ENCODE measurements at places on chromosomes 4 and X.
A peak's percentile ranks its signal among the peaks of the same experiment; 100 is the strongest.

DNA sequence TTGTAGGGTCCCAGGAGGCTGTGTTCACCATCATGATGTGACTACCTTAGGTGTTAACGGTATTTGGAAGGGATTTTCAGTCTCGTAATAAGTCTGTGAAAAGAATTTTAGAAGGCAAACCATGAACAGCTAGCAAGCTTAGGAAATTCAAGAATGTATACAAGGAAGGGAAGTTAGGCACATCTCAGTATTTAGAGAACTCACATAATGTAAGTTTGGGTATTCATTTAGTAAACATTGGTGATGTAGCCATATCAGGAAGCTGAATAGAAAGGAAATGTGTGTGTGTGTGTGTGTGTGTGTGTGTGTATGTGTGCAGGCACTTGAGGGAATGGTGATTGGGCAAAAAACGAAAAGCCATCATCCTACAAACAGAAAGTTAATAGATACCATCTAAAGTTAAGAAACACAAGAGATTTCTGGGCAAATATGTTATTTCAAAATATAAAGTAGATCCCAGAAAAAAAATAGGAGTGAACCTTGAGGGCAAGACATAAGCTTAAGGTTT lies 34.7 kb upstream of the PRKX start:
- DNase-seq, result no peak

DNA sequence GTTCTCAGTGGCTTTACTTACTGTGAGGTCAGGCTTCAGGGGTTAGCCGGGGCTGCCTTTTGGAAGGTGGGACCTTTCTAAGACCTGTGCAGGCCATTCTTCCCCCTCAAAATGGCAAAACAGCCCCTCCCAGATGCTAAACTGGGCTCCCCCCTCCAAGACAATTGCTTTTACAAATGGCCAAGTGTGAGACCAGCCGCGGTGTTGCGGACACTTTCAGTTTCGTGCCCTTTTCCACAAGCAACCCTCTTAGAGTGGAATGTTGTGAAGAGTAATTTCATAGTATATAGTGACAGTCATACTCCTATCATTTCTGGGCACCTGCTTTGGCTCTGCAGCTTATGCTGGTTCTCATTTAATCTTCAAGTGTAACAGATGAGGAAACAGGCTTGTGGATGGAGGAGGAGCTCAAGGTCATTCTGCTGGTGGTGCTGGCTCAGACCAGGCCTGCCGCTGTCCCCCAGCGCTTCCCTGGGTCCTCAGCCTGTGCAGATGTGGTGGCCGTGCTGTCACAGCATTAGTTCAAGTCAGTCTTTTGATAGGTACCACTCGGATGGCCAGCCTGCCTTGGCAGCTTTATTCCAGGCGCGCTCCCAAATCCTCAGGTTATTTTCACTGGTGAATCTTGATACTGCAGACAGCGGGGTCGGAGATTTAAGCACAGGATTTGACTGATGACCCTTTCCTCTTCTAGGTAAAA lies 55.0 kb upstream of the TADA2B start:
- no peak for DNase-seq

DNA sequence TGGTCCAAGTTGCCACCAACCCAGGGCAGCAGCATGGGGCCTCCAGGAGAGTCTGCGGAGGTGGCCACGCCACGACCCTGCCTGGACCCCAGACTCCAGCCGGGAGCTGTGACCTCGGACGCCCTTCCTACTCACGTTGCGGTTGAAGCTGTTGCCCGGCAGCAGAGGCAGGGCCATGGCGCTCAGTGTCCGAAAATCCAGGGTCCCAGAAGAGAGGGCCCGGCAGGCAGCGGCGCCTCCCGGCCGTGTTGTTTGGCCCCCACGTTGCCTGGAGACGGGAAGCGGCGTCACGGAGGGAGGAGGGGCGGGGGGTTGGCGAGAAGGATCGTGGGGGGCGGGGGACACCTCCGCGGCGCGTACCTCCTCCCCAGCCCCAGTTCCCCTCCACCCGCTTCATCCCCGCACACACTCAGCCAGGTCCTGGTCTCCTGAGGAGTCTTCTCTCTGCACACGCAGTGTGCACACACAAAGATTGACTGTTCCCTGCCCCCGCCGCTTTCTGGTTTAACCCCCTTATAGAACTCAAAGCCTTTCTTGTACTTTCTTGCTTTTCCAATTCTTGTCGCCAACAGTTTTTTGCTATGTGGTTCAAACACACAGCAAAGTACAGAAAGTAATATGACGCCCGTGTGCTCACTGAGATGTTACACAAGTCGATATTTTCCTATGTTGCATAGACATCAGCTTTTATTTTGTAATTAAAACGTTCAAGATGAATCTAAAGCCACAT lies at the start of gene EFHC2:
Gene EFHC2, minus strand, starts transcription at position 261 of the 730 bp plus-strand sequence. Its CDS starts 84 bp downstream, at position 177.
- peak; percentile 7 for DNase-seq

- DNase-seq, result no peak
Observed at GRCh38 chr4:87934157-87934704, 41.3 kb upstream of the SPP1 start.

- no peak for DNase-seq
Observed at GRCh38 chr4:54004463-54004862, 59.9 kb downstream of the CHIC2 start.

- DNase-seq, result no peak
Observed at GRCh38 chrX:85244450-85245211, 840 bp downstream of the ZNF711 start.

DNA sequence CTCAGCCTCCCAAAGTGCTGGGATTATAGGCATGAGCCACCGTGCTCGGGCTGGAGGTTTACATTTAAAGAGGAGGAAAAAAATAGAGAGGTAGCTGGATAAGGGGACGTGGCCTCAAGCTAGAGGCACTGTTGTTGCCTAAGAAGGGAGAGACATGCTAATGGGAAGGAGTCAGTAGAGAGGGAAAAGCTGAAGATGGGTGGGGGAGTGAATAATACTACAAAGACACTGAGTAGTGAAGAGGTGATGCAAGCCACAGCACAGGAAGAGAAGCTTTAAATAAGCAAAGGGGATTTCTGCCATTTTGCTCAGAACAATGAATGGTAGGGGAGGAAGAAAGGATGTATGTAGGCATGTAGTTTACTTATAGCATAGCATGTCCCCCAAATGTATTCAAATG lies 11.5 kb upstream of the AP1S2 start:
- no peak for DNase-seq

DNA sequence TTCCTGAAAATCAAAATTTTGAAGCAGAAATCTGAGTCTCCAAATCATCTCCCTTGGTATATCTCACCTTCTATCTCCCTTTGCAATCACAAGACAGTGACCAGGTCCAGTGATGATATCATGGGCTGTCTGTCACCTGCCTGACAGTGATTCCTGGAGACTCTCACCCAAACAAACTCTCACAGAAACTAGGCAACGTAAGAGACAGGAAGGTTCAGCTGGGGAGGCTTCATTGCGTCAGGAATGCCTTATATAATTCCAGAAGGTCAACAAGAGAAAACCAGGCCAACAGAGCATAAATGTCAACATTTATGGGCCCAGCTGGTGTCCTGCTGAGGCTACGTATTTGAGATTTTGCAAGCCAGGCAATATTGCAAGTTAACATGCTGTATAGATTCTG lies 412.7 kb downstream of the KCNIP4 start:
- DNase-seq, result no peak

- DNase-seq, result no peak
Observed at GRCh38 chrX:30573125-30573524, 4.4 kb downstream of the TASL start.

DNA sequence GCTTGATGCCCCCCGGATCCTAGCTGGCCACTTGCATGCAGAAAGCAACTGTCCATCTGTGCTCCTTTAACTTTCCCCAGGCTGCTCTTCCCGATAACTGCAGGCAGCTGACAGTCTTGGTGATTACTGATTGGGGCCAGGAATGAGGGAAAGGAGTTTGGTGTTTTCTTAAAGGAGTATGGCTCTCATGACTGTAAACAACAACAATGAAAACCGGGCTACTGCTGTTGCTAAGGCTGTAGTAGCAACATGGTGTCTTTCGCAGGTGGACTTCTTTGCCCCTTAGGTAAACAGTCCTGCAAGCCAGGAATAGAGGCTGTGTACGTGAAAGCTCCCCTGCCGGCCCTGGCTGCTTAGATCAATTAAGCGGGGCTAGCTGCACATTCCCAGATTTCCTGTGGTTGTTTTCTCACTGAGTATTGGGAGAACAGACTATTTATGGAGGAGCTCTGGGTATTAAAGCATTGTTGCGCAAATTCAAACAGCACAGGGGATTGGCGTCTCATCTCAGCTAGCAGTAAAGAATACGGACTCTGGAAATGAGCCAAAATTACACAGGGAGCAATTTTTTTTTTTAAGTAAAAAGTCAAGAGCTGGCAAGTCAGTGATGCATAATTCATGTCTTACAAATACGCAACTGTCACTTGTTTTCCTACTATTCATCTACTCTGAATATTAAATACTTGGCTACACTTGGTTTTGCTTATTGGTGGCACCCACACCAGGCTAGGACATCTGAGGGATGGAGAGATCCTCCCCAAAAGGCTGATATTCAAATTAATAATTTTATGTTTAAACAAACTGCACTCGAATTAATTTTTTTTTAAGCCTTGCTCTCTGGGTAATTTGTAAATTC lies 61.6 kb upstream of the NAP1L5 start:
- DNase-seq, result no peak

- DNase-seq, result no peak
Observed at GRCh38 chr4:100581337-100581736, 63.5 kb upstream of the EMCN start.

- DNase-seq, result no peak
Observed at GRCh38 chrX:6225911-6226595, 2.6 kb downstream of the NLGN4X start.

- no peak for DNase-seq
Observed at GRCh38 chr4:29276150-29276549, 1444.0 kb upstream of the PCDH7 start.

GRCh38 chr4:53778155-53778554 lies 186.9 kb upstream of the LNX1 start:
- no peak for DNase-seq

DNA sequence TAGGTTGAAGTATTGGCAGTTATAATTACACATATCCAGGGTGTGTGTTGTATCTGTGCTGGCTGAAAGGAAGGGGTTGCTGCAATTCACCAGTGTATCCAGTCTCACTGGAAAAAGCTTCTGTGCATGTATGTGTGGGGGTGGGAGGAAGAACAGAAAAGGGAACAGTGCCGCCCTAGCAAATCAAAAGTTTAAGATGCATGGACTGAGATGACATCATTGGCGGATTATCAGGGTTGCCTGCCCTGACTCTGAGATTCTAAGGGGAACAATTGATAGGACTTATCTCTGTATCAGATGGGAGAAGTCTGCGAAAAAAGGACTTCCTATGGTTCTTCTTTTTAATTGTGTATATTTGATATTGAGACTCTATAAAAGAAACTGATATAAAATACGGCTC lies 3.5 kb downstream of the SLC25A43 start:
- DNase-seq, result no peak

All from stimulated activated CD8-positive, alpha-beta memory T cell treated with anti-CD3 and anti-CD28 coated beads, Interleukin-7, amount 100 ng/mL, for 24 hours (primary cell).